T47D (cell line): ENCODE measurements at places on chromosomes 3 and 15.
A peak's percentile ranks its signal among the peaks of the same experiment; 100 is the strongest.

- no peak for DNase-seq
Observed at GRCh38 chr3:126538966-126539365, 15.0 kb downstream of the CHST13 start.

- no peak for DNase-seq
Observed at GRCh38 chr3:71089271-71089847, 494.2 kb downstream of the FOXP1 start.

DNA sequence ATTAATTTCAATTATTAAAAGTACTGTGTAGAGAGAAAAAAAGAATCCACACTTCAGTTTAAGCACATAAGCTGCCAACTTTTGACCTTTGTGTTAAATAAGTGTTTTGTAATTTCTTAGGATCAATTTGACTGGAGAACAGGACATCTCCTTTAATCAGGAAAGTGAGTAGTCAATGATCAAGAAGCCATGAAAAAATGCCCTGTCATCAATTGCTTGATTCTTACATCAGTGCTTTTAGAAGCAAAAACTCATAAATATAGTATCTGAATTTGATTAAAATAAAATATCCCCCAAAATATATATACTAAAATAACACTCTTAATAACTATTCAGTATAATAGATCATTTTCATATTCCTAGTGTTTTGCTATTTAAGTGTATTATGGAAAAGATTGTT, 409.0 kb downstream of the TAFA4 start:
- no peak for DNase-seq

DNA sequence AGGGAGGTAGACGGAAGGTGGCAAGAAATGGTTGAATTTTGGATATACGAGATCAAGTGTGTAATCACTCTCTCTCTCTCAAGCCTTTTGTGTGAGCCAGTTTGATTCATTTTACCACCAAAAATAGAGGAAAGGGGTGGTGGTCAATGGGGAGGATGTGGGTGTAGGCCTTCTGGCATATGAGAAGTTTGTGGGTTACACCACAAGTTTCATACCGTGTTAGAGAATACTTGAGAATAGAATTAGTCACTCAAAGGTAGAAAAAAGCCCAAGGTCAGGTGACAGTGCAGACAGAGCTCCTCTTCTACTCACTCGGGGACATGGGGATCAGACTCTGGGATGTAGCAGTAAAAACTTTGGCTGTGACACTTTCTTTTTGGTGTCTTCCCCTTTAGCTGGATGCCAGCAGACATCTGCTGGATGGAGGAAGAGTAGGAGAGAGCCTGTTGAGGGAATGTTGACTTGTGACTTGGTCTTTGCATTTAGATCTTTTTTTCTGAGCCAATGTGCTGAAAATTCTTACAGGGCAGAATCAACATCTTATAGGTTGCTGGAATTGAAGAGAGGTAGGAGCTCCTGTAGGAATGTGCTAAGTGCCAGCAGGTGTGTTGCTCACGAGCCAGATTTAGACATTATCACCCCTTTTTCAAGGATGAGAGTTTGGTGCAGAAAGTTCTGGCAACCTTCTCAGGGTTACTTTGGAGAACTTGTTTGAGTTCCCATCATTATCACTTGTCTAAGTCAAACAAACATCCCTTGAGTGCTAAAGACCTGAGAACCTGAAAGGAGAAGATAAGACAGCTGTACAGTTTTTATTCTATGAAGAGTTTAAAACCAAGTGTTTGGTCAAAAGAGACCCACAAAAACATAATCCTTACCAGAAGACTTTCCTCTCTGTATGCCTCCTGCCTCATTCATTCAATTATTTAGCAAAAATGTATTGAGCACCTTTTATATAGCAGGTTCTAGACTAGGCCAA, 43.9 kb upstream of the RYK start:
- no peak for DNase-seq

- no peak for DNase-seq
Observed at GRCh38 chr15:22887157-22887951, 48.9 kb downstream of the NIPA2 start.

DNA sequence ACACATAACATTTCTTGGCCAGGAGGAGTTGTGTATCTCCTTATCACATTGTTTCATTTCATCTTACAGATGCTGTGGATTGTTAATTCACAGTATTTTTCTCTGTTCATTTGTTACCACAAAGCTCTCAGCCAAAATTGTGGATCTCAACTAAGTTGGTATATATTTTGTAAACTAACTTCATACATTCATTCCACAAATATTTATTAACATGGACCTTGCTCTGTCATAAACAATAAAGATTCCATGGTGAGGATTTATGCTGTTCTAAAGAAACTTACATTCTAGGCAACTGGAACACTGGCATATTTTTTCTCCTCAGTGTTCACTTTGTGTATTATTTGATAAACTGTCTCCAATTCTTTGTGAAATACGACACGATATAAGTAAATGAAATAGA, 268.8 kb downstream of the CNTN3 start:
- DNase-seq, result no peak

DNA sequence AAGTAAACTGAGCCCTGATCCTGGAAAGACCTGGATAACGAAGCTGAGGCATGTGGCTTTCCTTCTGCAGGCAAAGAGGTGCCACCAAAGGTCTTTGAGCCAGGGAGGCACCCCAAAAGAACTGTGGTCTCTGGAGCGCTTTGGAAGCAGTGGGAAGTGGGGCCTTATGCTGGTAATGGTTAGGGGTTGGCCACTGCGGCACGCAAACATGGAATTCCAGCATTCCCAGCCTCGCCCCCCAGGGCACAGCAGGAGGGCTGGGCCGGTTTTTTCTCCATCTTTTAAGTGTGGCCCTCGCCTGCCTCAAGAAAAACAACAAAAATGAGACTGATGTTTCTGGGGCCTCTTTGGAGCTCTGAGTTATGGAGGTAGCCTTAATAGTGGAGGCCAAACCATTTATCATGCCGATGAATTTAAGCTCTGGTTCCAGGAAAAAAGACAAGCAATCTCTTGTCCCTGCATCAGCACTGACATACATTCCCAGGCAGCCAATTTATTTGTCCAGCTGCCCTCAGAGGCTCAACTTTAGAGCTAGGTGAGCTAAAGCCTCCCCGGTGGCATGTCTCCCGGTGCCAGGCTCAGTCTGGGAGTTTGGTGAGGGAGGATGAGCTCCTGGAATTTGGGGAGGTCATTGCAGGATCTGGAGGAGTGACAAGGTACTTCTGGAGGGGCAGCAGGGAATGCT, 109.0 kb downstream of the TLE3 start:
- DNase-seq, result peak; percentile 28

DNA sequence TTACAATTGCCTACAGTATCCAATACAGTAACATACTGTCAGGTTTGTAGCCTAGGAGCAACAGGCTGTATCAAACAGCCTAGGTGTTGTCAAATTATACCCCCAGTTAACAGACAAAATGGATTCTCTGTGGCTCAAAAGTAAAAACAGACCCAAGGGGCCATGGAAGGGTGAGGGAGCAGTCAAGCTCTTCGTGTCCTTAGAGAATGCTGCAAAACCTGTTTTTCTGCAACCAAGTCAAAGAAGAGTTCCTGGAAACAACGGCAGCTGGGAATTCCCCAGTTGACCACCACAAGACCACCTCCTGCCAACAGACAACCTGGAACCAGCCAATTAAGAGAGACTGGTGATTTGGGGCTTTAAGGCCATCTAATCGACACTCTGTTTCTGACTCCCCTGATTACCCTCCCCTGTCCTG, 11.1 kb upstream of the THUMPD3 start:
- no peak for DNase-seq

- no peak for DNase-seq
Observed at GRCh38 chr3:41259449-41260062, 60.3 kb downstream of the CTNNB1 start.

DNA sequence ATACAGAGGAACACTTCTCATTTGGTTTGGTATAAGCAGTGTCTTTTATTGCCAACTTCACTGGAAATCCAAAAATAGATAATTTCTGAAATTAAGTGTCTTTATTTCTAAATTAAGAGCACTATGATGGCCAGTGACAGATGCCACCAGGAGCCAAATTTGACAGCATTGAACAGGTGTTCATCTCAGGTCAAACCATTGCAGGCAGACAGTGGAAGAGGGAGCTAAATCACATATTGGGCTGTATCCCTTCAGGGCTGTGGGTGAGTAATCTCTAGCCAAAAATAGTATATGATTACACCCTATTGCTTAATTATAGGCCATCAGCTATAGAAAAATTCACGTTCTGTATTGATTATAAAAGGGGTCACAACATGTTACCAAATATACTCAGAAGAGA, 457.7 kb downstream of the NAALADL2 start:
- no peak for DNase-seq

- DNase-seq, result peak; percentile 73
Observed at GRCh38 chr3:8987645-8988383, 24.5 kb upstream of the RAD18 start.

GRCh38 chr3:17500618-17501017, 241.8 kb downstream of the TBC1D5 start:
- no peak for DNase-seq

DNA sequence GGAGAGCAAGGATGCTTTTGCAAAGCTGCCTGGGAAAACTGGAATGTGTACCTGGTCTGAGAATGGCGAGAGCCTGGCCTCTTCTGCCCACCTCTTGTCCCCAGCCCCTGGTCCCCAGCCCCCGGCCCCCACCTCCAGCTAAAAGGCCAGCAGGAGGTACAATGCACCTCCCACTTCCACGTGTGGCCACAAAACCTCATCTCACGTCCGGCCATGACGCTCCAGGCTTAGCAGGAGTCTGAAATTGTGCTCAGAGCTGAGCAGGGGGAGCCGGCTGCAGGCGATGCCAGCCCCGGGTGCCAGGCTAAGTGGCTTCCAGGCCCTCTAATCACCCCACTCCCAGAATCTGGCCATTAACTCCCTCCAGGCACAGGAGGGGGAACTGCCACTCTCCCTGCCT, 83.1 kb upstream of the PRR20G start:
- DNase-seq, result no peak

GRCh38 chr15:80608688-80609087, 86.4 kb upstream of the ABHD17C start:
- no peak for DNase-seq

GRCh38 chr3:70256566-70256965, 55.9 kb downstream of the MDFIC2 start:
- no peak for DNase-seq

DNA sequence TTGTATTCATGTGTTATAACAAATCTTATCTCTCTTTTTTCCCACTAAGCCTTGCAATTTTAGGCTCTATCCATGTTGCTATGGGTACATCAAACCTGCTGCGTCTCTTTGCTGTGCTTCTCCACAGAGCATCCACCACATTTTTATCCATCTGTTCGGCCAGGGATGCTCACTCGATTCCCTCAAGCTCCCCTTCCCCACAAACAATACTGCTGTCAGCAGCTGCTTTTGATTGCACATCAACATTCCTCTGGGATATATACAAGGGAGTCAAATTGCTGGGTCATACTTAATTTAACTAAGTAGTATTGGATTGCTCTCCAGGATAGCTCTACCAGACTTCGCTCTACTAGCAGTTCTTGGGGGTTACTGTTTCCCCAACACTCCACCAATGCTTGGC, 36.8 kb downstream of the TMEM108 start:
- no peak for DNase-seq

DNA sequence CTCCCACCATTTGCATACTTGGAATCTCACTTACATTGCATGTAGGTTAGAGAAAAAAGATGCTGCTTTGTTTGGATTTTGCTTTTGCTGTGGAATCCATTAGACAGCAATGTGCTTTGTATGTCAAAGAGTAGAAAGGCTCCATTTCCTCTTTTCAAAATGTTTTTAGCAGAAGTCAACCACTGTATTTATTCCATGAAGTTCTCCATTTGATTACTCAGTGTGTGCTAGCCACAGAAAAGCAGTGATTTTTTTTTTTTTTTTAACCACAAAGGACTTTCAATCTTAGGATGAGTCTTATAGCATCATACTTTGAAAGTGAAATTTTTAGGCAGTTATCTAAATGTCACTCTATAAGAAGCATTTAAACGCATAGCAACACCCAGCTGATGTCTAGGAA, 285.0 kb upstream of the ADAMTS9 start:
- DNase-seq, result no peak

DNA sequence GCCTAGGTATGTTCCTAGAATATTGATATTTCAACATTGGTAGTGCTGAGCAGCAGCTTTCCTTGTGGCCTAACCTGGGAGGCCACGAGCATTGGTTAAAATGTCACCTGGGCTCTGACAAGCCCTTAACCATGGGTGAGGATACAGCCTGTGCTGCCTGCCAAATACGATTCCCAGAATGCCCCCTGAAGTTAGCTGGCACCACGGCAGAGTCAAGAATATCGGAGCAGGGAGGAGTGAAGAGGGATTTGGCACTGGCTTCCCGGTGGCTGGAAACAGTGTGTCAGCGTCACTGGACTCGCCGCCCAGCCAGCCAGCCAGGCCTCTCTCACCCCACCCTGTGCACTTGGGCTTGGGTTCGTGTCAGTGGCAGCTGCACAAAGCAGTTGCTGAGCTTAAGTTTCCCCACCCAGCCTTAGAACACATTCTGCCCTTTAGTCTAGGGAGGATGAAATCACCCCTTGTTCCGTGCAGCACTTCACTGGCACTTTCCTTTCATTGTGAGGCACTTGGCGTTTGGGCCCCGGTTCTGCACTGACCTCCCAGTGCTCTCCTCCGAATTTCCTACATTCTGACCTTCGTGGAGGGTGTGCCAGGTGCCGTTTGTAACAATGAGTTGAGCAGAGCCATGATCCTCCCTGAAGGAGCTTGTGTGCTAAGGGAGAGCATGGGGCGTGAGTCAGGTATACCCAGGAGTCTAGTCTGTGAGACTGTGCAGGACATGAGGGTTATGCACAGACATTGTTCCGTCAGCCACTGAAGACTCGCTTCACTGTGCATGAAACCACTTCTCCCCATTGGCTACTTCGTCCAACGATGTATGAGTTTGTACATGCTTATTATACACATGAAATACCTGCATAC, 152.8 kb upstream of the BHLHE40 start:
- DNase-seq, result no peak

- no peak for DNase-seq
Observed at GRCh38 chr3:141240286-141240685, 8.7 kb downstream of the PXYLP1 start.

- no peak for DNase-seq
Observed at GRCh38 chr3:46112296-46112695, 85.0 kb upstream of the XCR1 start.

DNA sequence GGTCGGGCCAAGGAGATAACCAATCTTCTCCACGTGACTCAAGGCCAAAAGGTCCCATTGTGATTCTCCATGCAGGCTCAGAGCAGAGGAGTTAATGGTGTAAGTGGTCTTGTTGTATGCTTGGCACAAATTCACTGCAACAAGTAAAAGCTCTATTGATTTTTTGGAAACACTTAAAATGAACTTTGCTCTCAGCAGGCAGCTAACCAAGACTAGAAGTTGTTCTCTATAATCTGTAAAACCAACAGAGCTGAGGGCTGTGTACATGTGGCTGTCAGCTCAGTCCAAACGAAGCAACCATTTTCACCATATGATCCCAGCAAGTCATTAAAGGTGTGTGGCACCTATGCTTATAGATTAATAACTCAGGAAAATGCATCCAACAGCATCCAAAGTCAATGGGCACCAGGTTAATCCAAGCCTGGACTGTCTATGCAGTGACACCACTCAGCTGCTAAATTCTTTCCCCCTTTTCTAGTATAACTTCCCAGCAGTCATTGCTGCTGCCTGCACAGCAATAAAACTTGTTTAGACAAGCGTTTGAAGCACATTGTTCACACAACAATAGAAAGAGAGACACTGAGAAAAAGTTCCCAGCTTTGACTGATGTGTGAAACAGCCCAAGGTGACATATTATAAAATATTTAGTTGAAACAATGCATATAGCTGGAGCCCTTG, 603.8 kb upstream of the ADAMTS9 start:
- no peak for DNase-seq

GRCh38 chr3:71725271-71725991, at the start of gene EIF4E3:
Gene EIF4E3, minus strand, starts transcription at chr3:71725402. Its CDS starts 35 bp downstream, at chr3:71725367.
- peak; percentile 62 for DNase-seq

- DNase-seq, result no peak
Observed at GRCh38 chr3:13070391-13071070, 2.7 kb downstream of the IQSEC1 start.
